ENCODE measurements at places on chromosomes 5 and 9. TPM values are rescaled to one million over a fixed set of nuclear protein-coding genes. Genes with fewer than 3 reads are reported as not detected.

DNA sequence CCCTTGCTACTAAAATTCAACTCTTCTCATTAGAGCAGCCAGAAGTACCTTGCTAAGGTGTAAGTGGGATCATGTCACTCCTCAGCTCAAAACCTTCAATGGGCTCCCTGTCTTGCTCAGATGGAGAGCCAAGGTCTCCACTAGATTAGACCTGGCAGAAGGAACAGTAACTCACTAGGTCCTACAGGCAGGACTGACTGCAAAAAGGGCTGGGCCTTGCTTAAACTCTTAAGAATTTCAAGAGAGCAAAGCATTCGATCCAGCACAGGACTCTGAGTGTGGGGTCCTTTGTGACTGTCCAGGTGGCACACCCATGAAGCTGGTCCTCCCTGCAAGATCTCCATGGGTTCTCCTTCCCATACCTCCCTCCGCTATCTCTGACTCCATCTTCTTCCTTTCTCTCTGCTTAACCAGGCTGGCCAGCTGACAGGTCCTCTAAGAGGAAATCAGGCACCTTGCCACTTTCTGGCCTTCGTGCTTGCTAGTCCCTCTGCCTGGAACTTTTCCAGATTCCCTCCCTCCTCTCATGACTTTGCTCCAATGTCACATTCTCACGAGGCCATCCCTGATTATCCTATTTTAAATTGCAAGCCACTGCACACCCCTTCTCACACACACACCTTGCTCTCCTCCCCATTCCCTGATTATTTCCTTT, 70.2 kb downstream of the BASP1 start:
- no peaks in the 10 kb centered on the region for H3K4me1 ChIP-seq
- H3K27ac ChIP-seq, result no peak overlapping the region
- no peak overlapping the region for H3K4me3 ChIP-seq
- no peaks in the 10 kb centered on the region for H3K36me3 ChIP-seq
- no peak for DNase-seq
- no peaks in the 10 kb centered on the region for H3K27me3 ChIP-seq

- peak overlapping the region; percentile 24 for H3K27ac ChIP-seq
- no peak for DNase-seq
- H3K36me3 ChIP-seq, result no peaks in the 10 kb centered on the region
- no peak overlapping the region for H3K4me3 ChIP-seq
Measured at GRCh38 chr9:4301971-4302427, 2.1 kb upstream of the GLIS3 start.

The RASEF gene
- total RNA-seq, result 1.7 TPM

DNA sequence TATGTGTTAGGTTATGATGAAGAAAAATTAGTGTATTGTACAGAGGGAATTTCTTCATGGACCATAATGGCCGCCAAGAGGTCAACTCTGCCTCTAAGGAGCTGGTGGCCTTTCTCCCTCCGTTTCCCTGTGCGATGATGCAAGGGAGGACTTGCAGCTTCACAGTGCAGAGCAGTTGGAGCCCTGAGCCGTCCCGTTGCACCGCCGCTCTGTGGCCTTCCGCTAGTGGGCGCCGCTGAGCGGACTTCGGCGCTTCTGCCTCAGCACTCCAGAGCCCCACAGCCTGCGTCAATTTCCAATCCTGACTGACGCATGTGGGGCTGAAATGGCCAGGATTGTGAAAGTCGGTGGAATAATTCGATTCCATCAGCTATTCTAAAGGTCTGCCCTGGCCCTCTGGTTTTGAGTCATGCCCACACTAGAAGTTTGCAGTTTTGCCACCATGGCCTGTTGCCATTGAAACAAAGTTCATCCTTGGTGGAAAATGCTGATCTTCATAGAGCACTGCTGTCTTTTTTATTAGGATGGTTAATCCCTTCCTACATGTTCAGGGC, 22.7 kb upstream of the LECT2 start:
- H3K4me1 ChIP-seq, result no peaks in the 10 kb centered on the region
- DNase-seq, result peak; percentile 96
- peak overlapping the region; percentile 83 for H3K27ac ChIP-seq
- H3K27me3 ChIP-seq, result no peaks in the 10 kb centered on the region
- H3K4me3 ChIP-seq, result no peak overlapping the region

DNA sequence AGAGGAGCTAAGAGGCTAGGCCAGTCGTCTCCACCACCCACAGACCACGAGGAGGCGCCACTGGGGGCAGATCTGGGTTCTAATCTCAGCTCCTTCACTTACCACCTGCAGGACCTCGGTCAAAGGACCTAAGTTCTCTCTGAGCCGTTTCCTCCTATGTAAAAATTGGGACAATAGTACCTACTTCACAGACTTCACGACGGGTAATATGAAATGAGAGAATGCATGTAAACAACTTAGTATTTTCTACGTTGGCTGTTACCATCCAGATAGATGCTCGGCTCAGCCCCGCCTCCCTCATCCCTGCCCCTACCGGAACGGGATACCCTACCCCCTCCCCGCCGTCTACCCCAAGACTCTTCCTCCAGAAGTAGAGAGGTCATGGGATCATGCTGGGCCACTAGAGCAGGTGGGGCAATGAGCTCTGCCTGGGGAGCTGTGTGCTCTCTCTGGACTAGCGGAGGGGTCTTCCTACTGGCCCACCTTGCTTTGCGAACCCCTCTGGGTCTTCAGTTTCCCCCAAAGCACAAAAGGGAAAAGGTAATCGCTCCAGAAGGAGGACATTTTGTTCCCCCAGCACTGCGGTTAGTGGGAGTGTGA, 541 bp downstream of the GNPDA1 start:
- H3K4me3 ChIP-seq, result peak overlapping the region; percentile 65
- no peaks in the 10 kb centered on the region for H3K36me3 ChIP-seq
- no peaks in the 10 kb centered on the region for H3K27me3 ChIP-seq
- no peaks in the 10 kb centered on the region for H3K4me1 ChIP-seq
- DNase-seq, result no peak

- no peak overlapping the region for H3K27ac ChIP-seq
- DNase-seq, result no peak
- H3K27me3 ChIP-seq, result no peaks in the 10 kb centered on the region
- H3K36me3 ChIP-seq, result no peaks in the 10 kb centered on the region
- no peak overlapping the region for H3K4me3 ChIP-seq
- no peaks in the 10 kb centered on the region for H3K4me1 ChIP-seq
Measured at GRCh38 chr5:150299571-150300327, 3.0 kb downstream of the ARSI start.

DNA sequence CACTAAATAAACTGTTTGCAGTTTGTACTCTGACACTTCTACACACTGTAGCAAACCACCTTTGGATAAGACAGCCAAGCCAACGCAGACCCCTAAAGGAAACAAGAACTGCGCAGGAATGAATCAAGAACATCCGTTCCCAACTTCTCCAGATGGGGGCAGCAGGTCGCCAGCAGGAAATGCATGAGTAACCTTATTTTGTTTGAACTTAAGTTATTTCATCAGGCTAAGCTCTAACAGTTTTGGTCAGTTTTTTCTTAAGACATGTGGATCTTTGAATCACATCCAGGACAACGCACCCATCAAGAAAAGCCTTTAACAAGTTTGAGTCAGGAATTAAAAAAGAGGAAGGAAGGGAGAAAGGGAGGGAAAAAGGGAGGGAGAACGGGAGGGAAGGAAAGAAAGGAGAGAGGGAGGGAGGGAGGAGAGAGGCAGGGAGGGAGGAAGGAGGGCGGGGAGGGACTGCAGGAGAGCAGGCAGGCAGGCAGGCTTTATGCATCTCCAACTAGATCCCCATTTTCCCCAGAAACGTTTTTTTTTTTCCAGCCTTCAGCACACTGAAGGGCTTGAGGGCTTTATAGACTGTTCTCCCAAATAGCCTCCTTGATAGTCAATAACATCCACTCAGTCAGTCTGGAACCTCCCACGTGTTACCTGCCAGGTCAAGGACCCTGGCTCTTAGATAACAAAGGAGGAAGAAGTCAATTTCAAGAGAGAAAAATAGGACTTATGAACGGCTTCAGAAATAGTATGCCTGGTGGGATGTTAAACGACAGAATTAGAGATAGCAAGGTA, 22.2 kb downstream of the BHMT start:
- no peak overlapping the region for H3K4me3 ChIP-seq
- H3K36me3 ChIP-seq, result no peaks in the 10 kb centered on the region
- DNase-seq, result no peak
- no peaks in the 10 kb centered on the region for H3K4me1 ChIP-seq
- no peak overlapping the region for H3K27ac ChIP-seq

- H3K27me3 ChIP-seq, result no peaks in the 10 kb centered on the region
- no peaks in the 10 kb centered on the region for H3K4me1 ChIP-seq
- H3K36me3 ChIP-seq, result no peaks in the 10 kb centered on the region
- no peak for DNase-seq
Measured at GRCh38 chr5:119527351-119527750, 75.1 kb downstream of the HSD17B4 start.

- H3K27me3 ChIP-seq, result no peaks in the 10 kb centered on the region
- H3K36me3 ChIP-seq, result no peaks in the 10 kb centered on the region
- H3K27ac ChIP-seq, result no peak overlapping the region
- H3K4me3 ChIP-seq, result no peak overlapping the region
Measured at GRCh38 chr5:5546408-5546807, 123.9 kb downstream of the ICE1 start.

GRCh38 chr5:115096034-115096769, 73.5 kb downstream of the TRIM36 start:
- H3K4me3 ChIP-seq, result no peak overlapping the region
- H3K36me3 ChIP-seq, result no peaks in the 10 kb centered on the region
- no peaks in the 10 kb centered on the region for H3K27me3 ChIP-seq
- H3K27ac ChIP-seq, result no peak overlapping the region
- no peak for DNase-seq
- no peaks in the 10 kb centered on the region for H3K4me1 ChIP-seq

DNA sequence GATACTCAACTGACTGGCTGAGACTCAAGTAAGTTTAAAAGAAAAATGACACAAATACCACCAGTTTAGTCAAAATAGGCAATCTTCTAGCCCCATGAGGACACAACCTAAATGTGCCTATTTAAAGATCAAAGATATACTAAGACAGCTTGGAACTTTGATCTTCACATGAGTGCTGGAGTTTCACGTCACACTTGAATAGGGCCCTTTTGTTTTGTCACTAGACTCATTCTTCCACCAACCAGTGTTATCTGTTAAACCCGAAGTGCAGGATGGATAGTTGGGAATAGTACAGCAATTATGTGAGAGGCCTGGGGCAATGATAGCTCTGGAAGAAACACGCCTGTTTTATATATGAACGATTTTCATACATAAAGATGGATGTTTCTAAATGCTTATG, 792.8 kb upstream of the NUDT12 start:
- no peak for DNase-seq
- H3K36me3 ChIP-seq, result no peaks in the 10 kb centered on the region
- no peaks in the 10 kb centered on the region for H3K27me3 ChIP-seq
- H3K27ac ChIP-seq, result no peak overlapping the region

DNA sequence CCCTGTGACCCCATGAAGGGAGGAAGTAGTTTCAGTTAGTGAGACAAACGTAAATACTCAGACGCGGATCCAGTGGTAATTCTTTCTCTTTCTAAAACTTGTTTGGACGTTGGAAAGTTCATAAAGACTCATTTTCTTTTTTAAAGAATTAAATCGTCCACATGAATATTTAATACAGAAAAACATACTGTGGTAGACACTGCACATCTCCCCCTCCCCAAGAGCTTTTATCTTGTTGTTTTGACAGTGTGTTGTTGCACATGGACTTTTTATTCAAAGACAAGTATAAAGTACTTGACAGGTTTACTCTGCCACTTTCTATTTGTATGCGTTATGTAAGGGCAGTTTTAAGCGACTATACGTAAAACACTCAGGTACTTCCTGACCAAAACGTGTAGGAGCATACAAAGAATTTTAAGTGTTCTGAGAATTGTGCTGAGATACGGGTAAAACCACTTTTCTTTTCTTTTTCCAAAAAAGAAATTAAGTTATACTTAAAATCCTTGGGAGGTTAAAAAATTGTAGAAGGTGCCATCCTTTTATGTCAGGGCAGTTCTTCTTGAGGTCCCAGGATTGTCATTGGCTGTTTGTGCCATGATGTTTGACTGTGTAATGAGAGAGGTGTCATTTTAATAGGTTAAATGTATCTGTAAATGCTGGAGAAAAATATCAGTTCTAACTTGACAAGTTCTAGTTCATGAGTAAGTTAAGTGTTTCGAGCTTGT, 1.3 kb downstream of the NIPBL start:
- no peaks in the 10 kb centered on the region for H3K27me3 ChIP-seq
- H3K4me3 ChIP-seq, result peak overlapping the region; percentile 86
- no peaks in the 10 kb centered on the region for H3K36me3 ChIP-seq

DNA sequence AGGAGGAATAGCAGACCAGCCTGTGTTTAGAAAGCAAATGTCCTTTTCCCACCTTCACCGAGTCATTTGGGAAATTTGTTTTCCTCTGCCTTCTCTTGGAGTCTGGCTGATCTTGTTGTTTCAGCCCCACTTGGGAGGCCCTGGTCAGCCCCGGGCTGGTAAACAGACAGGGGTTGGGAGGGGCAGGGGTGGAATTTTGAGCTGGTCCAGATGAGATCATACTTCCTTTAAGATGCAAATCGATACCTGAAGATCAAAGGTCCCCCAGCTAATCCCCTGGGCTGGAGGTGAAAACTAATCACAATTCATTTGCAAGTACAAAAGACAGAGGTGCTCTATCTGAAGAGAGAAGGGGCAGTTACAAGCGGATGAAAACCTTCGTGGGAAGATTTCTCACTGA, 118.4 kb downstream of the PAPPA start:
- H3K4me3 ChIP-seq, result no peak overlapping the region
- no peaks in the 10 kb centered on the region for H3K4me1 ChIP-seq
- H3K36me3 ChIP-seq, result no peaks in the 10 kb centered on the region
- DNase-seq, result no peak
- no peaks in the 10 kb centered on the region for H3K27me3 ChIP-seq
